ENCODE measurements at places on chromosomes 1 and 21.
A peak's percentile ranks its signal among the peaks of the same experiment; 100 is the strongest.

- DNase-seq: no peak
Observed at GRCh38 chr1:16230744-16231143, 6.2 kb downstream of the CPLANE2 start.

GRCh38 chr1:42052072-42052699 is 101.0 kb upstream of the GUCA2B start:
- DNase-seq: no peak

DNA sequence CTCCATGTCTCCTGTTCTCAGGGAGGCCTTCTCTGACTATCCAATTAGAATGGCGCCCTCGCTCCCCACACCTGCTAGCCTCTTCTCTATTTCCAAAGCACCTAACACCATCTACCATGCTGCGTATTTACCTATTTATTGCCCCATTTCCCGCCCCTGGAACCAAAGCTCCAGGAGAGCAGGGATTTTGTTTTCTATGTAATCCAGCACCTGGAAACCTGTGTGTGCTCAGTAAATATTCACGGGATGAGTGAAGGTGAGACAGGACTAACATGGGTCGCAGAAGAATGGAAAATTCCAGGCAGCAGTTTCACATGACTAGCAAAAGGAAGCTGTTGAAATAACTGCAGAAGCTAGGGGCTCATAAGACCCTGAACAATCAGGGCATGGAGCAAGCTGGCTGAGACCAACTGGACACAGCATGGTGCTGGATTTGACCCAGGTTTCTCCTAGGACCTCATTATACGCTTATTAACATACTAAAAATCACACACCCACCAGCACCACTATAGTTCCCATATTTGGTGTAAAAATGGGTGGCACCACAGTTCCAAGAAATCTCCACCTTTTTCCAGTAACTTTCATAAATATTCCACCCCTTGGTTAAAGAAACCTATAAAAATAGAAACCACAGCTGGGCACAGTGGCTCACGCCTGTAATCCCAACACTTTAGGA is 15.1 kb upstream of the TENT5B start:
- no peak for DNase-seq

DNA sequence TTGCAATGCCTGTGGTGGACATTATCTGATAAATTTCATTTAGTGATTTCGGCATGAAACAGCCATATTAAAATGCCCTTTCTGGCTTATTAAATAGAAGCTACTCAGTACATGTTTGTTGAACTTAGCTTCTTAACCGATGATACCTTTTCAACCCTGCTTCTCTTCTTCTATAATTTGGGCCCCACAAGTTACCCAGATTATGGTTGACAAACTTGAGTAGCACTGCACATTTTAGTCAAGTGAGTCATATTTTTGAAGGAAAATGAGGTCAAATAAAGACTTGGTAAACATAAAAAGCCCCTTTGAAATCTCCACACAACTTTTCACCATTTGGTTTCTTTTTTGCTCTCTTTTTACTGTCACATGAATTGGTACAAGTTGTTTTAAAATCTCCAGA is 33.8 kb downstream of the GIPC2 start:
- no peak for DNase-seq

DNA sequence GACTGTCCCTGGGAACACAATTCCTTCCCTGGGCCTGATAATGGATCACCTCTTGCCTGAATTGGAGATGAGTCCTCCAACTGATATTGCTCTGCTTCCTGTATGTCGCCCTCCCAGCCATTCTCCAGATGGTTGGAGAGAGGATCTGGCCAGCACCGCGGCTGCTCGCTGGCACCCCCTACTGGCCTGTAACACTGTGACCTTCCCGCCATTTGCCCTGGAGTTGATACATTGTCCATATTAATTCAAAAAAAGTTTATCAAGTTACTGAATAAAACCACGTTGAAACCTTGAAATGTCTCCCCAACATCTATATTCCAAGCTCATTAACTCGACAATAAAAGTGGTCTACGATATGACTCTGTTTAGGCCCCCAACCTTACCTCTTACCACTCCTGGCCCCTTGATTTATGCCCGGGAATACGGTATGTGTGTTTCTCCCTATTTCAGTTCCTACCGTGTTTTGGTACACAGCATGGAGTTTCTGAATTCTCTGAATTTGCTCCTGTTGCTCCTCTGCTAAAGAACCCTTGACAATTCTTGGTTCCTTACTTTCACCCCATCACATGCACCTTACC is 241.8 kb upstream of the KIAA0040 start:
- no peak for DNase-seq

DNA sequence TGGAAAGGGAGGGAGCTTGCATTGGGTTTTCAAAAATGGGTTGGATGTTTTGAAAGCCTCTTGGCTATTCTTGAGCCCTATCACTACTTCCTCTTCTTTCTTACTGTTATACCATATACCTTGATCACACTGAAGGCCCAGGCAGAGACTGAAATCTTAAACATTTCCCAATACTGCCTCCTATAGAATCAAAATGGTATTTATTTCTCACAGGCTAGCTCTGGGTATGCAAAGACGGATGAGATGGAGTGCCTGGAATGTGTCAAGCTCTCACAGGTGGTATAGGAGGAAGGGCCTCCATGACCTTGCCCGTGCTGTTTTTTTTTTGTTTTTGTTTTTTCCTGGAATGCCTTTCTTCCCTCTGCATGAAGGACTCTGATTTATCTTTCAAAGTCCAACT is 268.4 kb upstream of the USP24 start:
- DNase-seq: no peak

GRCh38 chr1:238582816-238583215 is 692.1 kb upstream of the ZP4 start:
- no peak for DNase-seq

- DNase-seq: no peak
Observed at GRCh38 chr21:43834146-43834905, 30.7 kb upstream of the AGPAT3 start.

DNA sequence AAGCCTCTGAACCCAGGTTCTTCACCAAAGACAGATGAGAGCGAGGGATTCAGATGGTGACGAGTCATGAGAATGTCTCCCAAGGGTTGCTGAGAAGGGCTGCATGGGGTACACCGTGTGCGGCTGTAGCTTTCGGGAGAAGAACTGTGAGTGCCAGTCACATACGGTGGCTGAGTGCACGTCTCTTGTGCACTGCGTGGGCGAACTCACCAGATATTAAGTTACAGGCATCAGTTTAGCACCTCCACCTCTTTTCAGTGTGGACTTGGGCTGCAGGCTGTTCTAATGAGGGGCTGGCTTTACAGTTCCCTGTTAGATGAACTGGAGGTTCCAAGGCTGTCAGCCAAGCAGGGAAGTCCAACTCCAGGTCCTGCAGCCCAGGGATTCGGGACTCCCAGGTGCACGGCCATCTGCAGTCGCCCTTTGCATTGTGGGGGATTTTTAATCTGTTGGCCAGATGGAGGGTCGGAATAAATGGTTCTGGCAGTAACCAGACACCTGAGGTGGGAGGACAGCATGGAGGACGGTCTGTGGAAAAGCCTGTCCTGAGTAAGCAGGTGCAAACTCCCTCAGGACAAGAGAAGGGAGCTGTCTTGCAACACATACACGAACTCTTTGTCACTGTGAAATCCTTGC is 26.5 kb upstream of the AVPR1B start:
- DNase-seq: no peak

- DNase-seq: no peak
Observed at GRCh38 chr1:208775841-208776240, 531.7 kb upstream of the PLXNA2 start.

DNA sequence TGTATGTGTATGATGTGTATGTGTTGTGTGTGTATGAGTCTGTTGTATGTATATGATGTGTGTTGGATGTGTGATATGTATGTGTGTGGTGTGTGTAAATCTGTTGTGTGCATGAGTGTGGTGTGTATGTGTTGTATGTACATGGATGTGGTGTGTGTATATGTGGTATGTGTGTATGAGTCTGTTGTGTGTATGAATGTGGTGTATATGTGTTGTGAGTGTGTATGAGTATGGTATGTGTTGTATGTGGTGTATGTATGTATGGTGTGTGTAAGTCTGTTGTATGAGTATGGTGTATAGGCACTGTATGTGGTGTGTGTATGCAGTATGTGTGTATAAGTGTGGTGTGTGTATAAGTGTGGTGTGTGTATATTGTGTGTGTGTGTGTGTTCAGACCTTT is 95.0 kb downstream of the PLXNA2 start:
- no peak for DNase-seq

DNA sequence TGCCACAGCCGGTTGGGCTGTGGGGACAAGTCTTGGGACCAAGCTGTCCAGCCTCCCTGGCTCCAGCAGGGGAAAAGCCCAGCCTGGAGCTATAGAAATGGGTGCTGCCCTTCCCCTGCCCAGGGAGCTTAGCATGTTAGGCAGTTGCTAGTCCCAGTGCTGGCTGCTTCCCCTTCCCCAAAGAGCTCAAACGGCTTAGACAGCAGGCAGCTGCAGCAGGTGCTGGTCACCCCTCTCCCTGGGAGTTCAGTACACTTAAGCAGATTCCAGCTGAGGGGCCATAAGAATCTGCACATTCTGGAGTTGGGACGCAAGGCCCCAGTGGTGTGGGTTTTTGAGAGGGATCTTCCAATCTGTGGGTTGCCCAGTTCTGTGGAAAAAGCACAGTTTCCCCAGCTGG is 11.1 kb upstream of the REG4 start:
- DNase-seq: no peak

- DNase-seq: no peak
Observed at GRCh38 chr1:86581231-86581630, 34.4 kb downstream of the CLCA4 start.

DNA sequence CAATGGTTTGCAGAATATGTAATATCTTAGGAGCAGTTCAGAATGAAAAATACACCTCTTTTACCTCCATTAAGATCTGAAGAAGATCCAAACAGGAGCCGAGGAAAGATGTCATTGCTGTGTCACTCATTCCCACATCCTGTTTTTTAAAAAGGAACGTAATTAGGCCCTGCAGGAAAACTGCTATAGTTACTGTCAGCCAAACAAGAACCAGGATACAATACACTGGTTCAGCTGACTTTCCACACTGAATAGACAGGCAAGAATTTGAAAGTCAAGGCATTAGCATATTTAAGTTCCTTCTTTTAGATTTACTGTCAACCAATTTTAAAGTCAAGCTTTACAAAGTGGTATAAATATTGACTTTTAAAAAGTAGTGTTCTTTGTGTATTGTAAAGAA is 63.8 kb downstream of the IARS2 start:
- DNase-seq: no peak

DNA sequence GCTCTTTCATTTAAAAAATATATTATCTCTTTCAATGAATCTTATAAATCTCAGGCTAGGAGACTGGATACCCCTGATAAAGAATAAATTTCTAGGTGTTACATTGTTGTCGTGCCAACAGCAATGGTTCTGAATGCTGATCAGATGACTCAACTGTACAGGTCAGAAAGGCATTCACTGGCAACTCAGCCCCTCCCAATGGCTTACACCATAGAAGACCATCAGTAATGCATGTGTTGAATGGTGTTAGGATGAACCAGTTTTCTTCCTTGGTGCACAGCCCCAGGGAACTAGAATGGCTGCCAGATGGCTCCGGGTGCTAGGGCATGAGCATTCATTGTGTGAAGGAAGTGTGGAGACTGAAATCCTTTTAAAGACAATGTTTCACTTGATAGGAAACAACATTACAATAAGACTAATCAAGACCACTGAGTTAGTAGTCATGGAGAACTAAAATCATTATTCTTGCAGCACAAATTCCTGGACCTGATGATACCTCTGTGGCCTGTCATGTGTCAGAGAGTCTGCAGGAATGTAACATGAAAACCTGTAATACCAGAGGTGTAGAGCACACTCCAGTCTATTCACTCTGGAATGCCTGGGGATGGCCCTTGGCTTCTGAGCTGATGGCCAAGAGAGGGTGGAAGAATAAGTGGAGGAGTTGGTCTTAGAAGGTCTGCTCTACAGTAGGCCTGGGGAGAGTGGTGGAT is 187.7 kb upstream of the LMO4 start:
- DNase-seq: peak; percentile 22

- no peak for DNase-seq
Observed at GRCh38 chr1:43605157-43605556, 44.8 kb upstream of the KDM4A start.

DNA sequence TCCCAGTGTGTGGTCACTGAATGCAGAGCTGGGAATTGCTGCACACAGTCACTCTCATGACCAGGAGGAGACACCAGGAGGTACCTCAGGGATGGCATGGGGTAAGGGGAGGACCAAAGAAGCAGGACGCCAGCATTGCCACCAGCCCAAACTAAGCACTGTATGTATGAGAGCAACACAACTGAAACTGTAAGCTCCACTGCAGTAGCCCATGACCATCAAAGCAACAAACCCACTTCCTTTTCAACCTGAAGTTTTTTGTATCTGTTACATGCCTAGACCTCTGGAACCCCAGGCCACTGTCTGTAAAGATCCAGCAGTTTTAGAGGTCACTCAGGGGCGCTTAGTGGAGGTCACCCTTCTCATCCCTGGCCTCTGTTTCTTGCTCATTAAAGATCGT is 164.3 kb downstream of the SETD4 start:
- no peak for DNase-seq

- peak; percentile 72 for DNase-seq
Observed at GRCh38 chr1:246705368-246705767, 18.8 kb upstream of the SCCPDH start.

GRCh38 chr1:6207075-6207885 is 1.4 kb downstream of the RNF207 start:
- no peak for DNase-seq

DNA sequence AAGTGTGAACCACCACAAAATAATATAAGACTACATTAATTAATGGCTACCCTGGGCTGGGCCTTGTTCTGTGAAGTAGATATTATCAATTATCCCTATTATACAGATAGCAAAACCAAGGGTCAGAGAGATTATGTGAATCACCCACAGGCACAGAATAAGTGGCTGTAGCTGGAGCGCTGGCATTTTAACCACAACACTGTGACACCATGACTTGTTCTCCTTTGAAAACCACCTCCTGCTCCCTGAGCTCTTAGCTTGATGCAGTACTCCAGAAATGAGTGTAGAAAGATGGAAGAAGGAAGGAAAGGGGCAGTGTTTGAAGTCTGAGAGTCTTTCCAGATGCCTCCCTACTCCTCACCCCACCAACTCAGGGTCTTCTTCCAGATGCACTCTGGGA is 29.5 kb upstream of the JUN start:
- no peak for DNase-seq

DNA sequence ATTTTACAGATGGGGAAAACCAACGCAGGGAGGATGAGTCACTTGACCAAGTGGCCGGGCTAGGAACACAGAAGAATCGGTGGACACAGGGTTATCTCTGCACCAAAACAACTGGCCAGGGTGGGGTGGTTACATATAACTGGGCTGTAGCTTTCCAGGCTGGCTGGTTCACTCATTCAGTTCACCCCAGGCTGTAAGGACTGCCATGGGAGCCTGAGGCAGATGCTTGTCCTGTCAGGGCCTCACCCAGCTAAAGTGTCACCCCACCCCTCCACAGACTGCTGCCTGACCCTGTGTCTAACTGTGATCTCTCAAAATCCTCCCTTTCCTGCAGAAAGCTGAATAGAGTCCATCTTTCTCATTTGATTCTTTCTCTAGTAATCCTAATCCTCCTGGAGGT is 387.3 kb downstream of the RYR2 start:
- DNase-seq: no peak

All from AG20443 (cell line).